Ascending aorta (tissue), 2 donors: ENCODE measurements at places on chromosomes 2 and 18. TPM values are rescaled to one million over a fixed set of nuclear protein-coding genes. Genes with fewer than 3 reads are reported as not detected.

DNA sequence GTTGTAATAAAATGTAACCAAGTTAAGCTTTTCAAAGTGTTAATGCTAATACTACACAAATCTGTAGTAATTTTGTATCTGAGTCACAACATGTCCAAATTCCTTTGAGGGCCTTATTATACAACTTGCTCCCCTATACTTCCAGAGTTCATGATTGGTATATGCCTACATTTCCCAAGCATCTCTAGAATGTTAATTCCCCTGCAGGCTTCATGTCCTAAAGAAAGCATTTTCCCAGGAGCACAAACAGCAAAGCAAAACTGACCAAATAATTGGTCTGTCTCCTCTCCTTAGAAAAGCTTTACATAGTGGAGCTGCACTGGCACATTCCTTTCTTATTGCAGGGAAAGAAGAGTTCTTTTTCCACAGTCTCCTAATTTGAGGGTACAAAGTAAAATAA lies 3.7 kb downstream of the ALS2 start:
- no peak overlapping the region for H3K27ac ChIP-seq
- DNase-seq, result no peak
- H3K27me3 ChIP-seq, result no peaks in the 10 kb centered on the region
- no peaks in the 10 kb centered on the region for H3K4me1 ChIP-seq

DNA sequence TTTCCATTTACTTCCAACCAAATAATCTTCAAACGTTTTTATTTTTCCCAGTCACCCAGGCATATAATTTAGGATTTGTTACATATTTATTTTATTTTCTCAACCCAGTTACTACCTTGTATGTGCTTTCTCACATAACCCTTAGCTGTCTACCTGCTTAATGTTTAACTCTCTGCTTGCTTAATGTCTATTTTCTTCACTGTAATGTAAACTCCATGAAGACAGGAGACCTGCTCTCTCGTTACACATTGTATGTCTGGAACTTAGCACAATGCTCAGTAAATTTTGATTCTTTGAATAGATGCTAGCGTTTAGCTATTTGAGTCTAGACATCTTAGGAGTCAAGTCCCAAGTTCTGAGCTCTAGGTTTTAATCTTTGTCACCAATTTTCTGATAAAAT lies 70.2 kb downstream of the RBBP8 start:
- no peaks in the 10 kb centered on the region for H3K36me3 ChIP-seq
- H3K27me3 ChIP-seq, result no peaks in the 10 kb centered on the region
- H3K4me3 ChIP-seq, result no peak overlapping the region
- H3K4me1 ChIP-seq, result no peaks in the 10 kb centered on the region

GRCh38 chr2:195995499-195995898 lies 73.1 kb downstream of the DNAH7 start:
- no peak overlapping the region for H3K4me3 ChIP-seq
- no peak overlapping the region for H3K27ac ChIP-seq
- H3K4me1 ChIP-seq, result no peaks in the 10 kb centered on the region
- DNase-seq, result no peak
- no peaks in the 10 kb centered on the region for H3K36me3 ChIP-seq
- no peaks in the 10 kb centered on the region for H3K27me3 ChIP-seq

DNA sequence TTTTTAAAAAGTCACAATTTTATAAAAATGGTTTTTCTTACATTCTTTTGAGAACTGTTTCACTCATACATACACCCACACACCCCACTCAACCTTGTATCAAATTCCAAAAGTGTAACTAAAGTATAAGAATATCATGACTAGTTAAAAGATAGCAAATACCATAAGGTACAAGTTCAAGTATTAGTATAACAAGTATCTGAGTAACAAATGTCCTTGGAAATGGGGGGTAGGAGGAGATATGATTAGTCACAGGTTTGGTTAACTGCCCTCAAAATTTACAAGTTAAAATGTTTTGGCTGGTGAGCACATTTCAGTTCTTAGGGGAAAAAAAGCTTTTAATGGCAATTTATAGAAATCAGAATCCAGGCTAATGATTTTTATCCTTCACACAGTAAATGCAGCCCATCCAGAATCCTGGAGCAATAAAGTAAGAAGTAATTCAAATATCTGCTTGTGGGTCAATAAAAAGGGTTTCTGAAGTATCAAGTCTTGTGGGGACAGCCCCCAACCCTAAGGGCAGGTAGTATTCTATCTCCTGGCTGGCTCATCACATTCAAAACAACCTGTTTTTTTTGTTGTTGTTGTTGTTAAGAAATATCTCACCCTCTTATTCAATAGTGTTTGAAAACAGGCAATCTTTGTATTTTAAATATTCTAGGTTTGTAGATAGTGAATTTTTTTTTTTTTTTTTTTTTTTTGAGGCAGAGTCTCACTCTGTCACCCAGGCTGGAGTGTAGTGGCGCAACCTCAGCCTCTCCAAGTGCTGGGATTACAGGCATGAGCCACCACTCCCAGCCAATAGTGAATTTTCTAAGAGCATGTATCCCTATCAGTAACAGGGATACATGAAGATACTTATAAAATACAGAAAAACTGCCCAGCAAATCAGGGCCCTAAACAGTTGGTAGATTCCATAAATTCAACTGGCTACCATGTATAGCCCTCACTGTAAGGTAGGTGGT lies 14.5 kb downstream of the IAH1 start:
- no peak overlapping the region for H3K27ac ChIP-seq
- no peaks in the 10 kb centered on the region for H3K27me3 ChIP-seq
- no peak for DNase-seq
- H3K4me3 ChIP-seq, result no peak overlapping the region

GRCh38 chr2:204049635-204050034 lies 113.1 kb downstream of the ICOS start:
- H3K27ac ChIP-seq, result no peak overlapping the region
- H3K4me3 ChIP-seq, result no peak overlapping the region
- peaks cover 7% of the 10 kb centered on the region for H3K4me1 ChIP-seq
- H3K27me3 ChIP-seq, result no peaks in the 10 kb centered on the region

Gene NLRC4
- total RNA-seq, result 2.3 TPM
